ENCODE measurements at places on chromosomes 6 and 20.
A peak's percentile ranks its signal among the peaks of the same experiment; 100 is the strongest.

DNA sequence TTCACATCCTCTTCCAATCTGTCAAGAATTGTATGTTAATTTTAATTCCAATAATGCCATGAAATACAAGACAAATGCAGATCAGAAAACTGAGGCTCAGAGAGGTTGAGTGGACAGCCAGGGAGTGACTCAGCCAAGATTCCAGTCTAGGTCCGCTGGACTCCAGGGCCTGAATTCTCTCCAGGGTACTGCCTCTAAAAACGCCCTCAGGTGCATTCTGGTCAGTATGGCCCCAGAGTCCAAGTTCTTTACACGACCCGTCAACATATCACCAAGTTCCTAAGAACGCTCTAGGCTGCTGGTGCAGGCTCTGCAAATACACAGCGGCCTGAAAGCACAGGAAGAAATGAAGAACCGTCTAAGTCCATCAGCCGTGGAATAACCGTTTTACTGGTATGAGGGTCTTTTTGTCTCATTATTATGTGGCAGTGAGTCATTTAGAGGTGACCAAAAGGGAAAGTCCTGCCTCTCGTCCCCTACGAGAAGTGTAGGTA lies 709 bp upstream of the ASXL1 start:
- no peaks in the 10 kb centered on the region for H3K36me3 ChIP-seq
- no peak for DNase-seq
- H3K27me3 ChIP-seq: no peaks in the 10 kb centered on the region
- peak overlapping the region; percentile 83 for H3K4me3 ChIP-seq
- peaks cover 68% of the 10 kb centered on the region for H3K4me1 ChIP-seq

- no peak for DNase-seq
- peaks cover 31% of the 10 kb centered on the region for H3K4me1 ChIP-seq
- H3K36me3 ChIP-seq: peaks cover 6% of the 10 kb centered on the region
- H3K27ac ChIP-seq: peak overlapping the region; percentile 18
- no peaks in the 10 kb centered on the region for H3K27me3 ChIP-seq
Measured at GRCh38 chr6:142838821-142839685, 105.9 kb downstream of the HIVEP2 start.

- H3K27ac ChIP-seq: no peak overlapping the region
- no peak for DNase-seq
- H3K4me3 ChIP-seq: no peak overlapping the region
- H3K4me1 ChIP-seq: no peaks in the 10 kb centered on the region
Measured at GRCh38 chr6:33822575-33823395, 19.0 kb upstream of the MLN start.

GRCh38 chr6:124131259-124131658 lies 327.6 kb downstream of the NKAIN2 start:
- H3K27me3 ChIP-seq: no peaks in the 10 kb centered on the region
- DNase-seq: no peak
- no peaks in the 10 kb centered on the region for H3K4me1 ChIP-seq
- no peak overlapping the region for H3K27ac ChIP-seq
- H3K4me3 ChIP-seq: no peak overlapping the region

- no peak overlapping the region for H3K27ac ChIP-seq
- H3K4me1 ChIP-seq: no peaks in the 10 kb centered on the region
- peaks cover 6% of the 10 kb centered on the region for H3K27me3 ChIP-seq
- H3K4me3 ChIP-seq: no peak overlapping the region
Measured at GRCh38 chr20:25120457-25120856, 38.5 kb upstream of the VSX1 start.

GRCh38 chr6:14166839-14167238 lies 49.3 kb downstream of the CD83 start:
- H3K27ac ChIP-seq: no peak overlapping the region
- no peak overlapping the region for H3K4me3 ChIP-seq
- DNase-seq: no peak
- no peaks in the 10 kb centered on the region for H3K36me3 ChIP-seq

DNA sequence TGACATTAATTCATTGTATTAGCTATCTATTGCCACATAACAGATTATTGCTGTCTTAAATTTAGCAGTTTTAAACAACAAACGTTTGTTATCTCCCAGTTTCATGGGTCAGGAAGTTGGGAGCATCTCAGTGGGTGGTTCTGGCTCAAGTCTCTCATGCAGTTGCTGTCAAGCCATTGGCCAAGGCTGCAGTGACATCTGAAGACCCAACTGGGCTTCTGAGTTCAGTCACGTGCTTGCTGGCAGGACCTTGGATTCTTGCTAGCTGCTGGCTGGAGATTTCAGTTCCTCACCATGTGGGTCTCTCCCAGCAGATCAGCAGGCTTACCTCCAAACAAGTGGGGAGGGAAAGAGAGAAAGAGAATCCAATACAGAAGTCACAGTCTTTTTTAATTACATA lies 152.6 kb upstream of the EXOC2 start:
- H3K4me1 ChIP-seq: no peaks in the 10 kb centered on the region
- no peak overlapping the region for H3K27ac ChIP-seq
- no peak overlapping the region for H3K4me3 ChIP-seq

DNA sequence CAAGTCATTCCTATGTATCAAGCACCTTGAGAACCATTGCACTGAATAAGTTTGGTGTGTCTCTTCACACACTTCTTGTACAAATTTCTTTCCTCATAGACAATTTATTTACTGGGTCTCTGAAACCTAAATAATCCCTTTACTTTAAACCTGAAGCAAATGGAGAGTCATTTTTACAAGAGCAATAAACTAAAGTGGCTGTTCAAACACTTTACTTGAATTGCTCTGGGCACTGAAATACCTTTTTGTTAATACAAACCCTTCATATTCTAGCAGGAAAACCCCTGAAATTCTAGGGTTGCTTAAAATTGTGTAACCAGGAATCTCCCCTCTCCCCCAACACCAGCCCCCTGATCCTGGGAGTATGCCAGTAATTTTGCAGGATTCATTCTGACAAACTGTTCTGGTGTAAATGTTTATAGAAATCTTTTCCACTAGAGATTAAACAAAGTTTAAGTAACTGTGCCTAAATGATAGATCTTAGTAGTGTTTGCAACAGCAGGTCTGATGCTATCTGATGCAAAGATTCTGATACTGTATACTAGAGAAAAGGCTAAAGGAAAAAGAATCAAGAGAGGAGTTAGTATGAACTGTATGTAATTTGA lies 13.4 kb downstream of the RSPO3 start:
- H3K36me3 ChIP-seq: no peaks in the 10 kb centered on the region
- H3K27me3 ChIP-seq: no peaks in the 10 kb centered on the region
- DNase-seq: no peak
- no peak overlapping the region for H3K27ac ChIP-seq
- no peak overlapping the region for H3K4me3 ChIP-seq

DNA sequence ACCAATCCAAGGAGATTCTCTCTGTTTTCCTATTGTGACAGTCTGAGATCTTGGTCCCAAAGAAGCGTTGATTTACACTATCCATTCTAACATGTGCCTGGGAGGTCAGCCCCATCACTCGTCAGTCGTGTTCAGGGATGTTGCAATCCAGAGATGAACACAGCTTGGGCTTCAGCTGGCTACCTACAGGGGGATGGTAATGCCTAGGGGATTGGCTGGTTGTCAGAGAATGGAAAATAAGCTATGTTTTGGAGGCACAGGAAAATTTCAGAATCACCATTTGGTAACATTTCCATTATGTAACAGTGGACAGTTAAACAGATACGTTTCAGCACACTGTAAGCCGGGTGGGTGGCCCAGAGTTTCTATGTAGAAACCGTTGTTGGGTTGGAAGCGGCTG lies 147.1 kb upstream of the RALGAPA2 start:
- H3K4me1 ChIP-seq: no peaks in the 10 kb centered on the region
- H3K27ac ChIP-seq: no peak overlapping the region
- no peak for DNase-seq
- peaks cover 8% of the 10 kb centered on the region for H3K27me3 ChIP-seq

GRCh38 chr20:19577692-19578091 lies 180.4 kb upstream of the RIN2 start:
- no peaks in the 10 kb centered on the region for H3K4me1 ChIP-seq
- no peak for DNase-seq
- no peak overlapping the region for H3K4me3 ChIP-seq

DNA sequence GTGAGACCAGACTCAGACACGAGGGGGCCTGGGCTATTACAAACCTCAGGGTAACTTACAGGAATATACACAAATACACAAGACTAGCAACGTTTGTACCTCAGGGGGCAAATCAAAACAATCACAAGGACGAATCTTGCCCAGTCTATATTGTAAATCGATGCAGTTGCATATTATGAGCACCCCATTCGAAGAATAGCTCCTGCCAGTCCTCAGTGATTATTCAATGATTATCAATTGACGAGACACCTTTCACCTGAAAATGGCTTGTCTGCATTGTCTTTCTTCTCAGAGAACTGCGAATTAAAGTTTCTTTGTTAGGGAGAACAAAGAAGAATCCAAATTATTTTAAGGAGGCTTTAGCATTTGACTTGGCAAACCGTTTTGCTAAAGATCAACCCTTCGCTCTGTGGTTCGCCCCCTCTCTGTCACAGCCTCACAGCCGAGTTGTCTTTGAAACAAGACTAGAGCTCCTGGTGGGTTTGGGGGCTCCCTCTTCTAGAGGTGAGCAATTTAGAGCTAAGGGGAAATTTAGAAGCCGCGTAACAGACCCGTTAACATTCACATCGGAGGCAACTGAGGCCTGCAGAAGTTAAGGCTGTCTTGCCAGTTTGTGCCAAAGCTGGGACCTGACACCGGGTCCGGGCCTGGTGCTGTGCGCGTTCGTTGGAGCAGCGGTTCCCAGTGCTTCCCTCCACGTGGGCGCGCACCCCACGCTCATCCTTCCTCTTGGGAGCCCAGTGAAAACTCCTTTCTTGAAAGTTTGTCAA lies 24.9 kb upstream of the MAP3K7 start:
- peak overlapping the region; percentile 47 for H3K4me3 ChIP-seq
- DNase-seq: no peak
- H3K27ac ChIP-seq: no peak overlapping the region
- no peaks in the 10 kb centered on the region for H3K36me3 ChIP-seq
- peaks cover 19% of the 10 kb centered on the region for H3K4me1 ChIP-seq

GRCh38 chr20:63552481-63553249 lies 1.3 kb upstream of the FNDC11 start:
- H3K4me1 ChIP-seq: peaks cover 38% of the 10 kb centered on the region
- peak; percentile 90 for DNase-seq
- H3K4me3 ChIP-seq: peak overlapping the region; percentile 33
- no peaks in the 10 kb centered on the region for H3K36me3 ChIP-seq
- peak overlapping the region; percentile 79 for H3K27ac ChIP-seq

GRCh38 chr20:56762401-56762800 lies 133.3 kb downstream of the TFAP2C start:
- H3K4me1 ChIP-seq: no peaks in the 10 kb centered on the region
- H3K36me3 ChIP-seq: no peaks in the 10 kb centered on the region
- DNase-seq: no peak
- H3K4me3 ChIP-seq: no peak overlapping the region

DNA sequence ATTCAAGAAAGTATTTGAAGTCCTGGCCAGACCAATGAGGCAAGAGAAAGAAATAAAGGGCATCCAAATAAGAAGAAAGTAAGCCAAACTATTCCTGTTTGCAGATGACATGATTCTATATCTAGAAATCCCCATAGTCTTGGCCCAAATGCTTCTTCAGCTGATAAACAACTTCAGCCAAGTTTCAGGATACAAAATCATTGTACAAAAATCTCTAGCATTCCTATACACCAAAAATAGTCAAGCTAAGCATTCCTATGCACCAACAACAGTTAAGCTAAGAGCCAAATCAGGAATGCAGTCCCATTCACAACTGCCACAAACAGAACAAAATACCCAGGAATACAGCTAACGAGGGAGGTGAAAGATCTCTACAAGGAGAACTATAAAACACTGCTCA lies 60.1 kb upstream of the PHIP start:
- H3K27me3 ChIP-seq: no peaks in the 10 kb centered on the region
- no peaks in the 10 kb centered on the region for H3K4me1 ChIP-seq
- H3K4me3 ChIP-seq: no peak overlapping the region
- no peaks in the 10 kb centered on the region for H3K36me3 ChIP-seq

DNA sequence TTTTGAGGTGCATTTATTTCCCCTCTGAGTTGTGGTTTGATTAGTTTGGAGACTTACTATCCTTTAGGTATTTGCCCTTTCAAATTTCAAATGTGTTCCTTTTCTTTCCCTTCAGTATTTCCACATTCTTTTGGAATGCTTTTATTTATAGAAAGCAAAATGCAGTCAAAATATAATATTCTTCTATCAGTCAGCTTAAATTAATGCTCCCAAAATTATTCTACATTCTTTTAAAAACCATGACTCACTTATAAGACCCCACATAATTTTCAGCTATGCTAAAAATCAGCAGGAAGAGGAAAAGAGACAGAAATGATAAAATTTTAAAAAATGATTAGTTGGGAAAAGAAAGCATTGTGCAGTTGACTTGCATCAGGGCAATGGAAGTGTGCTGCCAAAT lies 180.0 kb upstream of the SMLR1 start:
- H3K27me3 ChIP-seq: no peaks in the 10 kb centered on the region
- no peaks in the 10 kb centered on the region for H3K4me1 ChIP-seq
- DNase-seq: no peak
- no peaks in the 10 kb centered on the region for H3K36me3 ChIP-seq

GRCh38 chr6:166692723-166693302 lies 65.8 kb upstream of the RPS6KA2 start:
- H3K4me1 ChIP-seq: peaks cover 19% of the 10 kb centered on the region
- no peak overlapping the region for H3K27ac ChIP-seq
- H3K27me3 ChIP-seq: no peaks in the 10 kb centered on the region

DNA sequence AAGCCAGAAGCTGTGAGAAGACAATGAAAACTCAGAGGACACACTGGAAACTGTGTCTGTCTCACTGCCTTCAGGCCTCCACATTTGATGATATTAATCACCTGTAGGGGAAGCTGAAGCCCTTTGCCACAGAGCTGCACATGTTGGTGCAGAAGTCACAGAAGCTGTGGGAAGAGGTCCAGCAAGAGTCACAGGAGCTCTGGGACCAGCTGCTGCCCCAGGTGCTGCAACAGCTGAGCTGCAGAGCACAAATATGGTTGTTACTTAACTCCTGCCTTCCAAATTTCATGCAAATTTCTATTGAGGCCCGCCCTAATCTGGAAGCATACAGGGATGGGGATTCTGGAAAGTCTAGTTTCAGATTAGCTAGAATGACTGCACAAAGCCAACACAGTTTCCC lies 169.3 kb downstream of the OGFRL1 start:
- H3K4me1 ChIP-seq: no peaks in the 10 kb centered on the region
- no peak overlapping the region for H3K4me3 ChIP-seq
- no peaks in the 10 kb centered on the region for H3K36me3 ChIP-seq
- DNase-seq: no peak

GRCh38 chr20:47111576-47111975 lies 216.9 kb downstream of the EYA2 start:
- no peak overlapping the region for H3K4me3 ChIP-seq
- H3K36me3 ChIP-seq: no peaks in the 10 kb centered on the region
- H3K27me3 ChIP-seq: peaks cover 3% of the 10 kb centered on the region
- no peaks in the 10 kb centered on the region for H3K4me1 ChIP-seq

GRCh38 chr6:3260296-3260695 lies 1.5 kb downstream of the PSMG4 start:
- H3K27ac ChIP-seq: no peak overlapping the region
- no peaks in the 10 kb centered on the region for H3K27me3 ChIP-seq
- H3K36me3 ChIP-seq: no peaks in the 10 kb centered on the region
- H3K4me3 ChIP-seq: no peak overlapping the region

- no peaks in the 10 kb centered on the region for H3K36me3 ChIP-seq
- DNase-seq: no peak
- H3K4me1 ChIP-seq: no peaks in the 10 kb centered on the region
- no peak overlapping the region for H3K4me3 ChIP-seq
- H3K27ac ChIP-seq: no peak overlapping the region
- H3K27me3 ChIP-seq: no peaks in the 10 kb centered on the region
Measured at GRCh38 chr6:75424618-75425548, 68.7 kb downstream of the FILIP1 start.

GRCh38 chr20:49447946-49448809 lies 34.3 kb downstream of the KCNB1 start:
- DNase-seq: no peak
- H3K4me3 ChIP-seq: no peak overlapping the region
- H3K27ac ChIP-seq: no peak overlapping the region
- H3K27me3 ChIP-seq: peaks cover 4% of the 10 kb centered on the region
- no peaks in the 10 kb centered on the region for H3K36me3 ChIP-seq
